Activated CD8-positive, alpha-beta memory T cell treated with anti-CD3 and anti-CD28 coated beads for 4 hours (primary cell): ENCODE measurements at places on chromosomes 1 and 21.

GRCh38 chr21:31929548-31929947 lies 56.7 kb downstream of the HUNK start:
- no peak for DNase-seq

DNA sequence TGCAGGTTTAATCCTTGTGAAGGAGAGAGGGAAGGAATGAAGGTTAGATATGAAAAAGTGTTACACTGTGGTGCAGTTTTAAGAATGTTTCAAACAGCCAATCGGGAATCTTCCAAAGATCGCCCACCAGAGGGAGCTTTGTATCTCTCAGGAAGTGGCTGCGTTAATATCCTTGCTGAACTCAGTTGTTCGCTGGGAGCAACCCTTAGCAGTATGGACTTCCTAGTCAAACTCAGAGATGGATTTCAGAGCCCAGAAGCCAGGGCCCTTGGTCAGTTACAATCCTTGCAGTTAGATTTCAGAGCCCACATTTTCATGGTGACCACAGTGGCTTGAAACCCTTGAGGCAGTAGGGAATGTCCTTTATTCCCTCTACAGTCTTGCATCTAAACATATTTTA lies 136.2 kb downstream of the NTNG1 start:
- no peak for DNase-seq

GRCh38 chr1:30774550-30775432 lies 17.2 kb upstream of the LAPTM5 start:
- DNase-seq: no peak

- DNase-seq: no peak
These were observed 10.2 kb upstream of the CHI3L2 start for GRCh38 chr1:111217183-111217910.

DNA sequence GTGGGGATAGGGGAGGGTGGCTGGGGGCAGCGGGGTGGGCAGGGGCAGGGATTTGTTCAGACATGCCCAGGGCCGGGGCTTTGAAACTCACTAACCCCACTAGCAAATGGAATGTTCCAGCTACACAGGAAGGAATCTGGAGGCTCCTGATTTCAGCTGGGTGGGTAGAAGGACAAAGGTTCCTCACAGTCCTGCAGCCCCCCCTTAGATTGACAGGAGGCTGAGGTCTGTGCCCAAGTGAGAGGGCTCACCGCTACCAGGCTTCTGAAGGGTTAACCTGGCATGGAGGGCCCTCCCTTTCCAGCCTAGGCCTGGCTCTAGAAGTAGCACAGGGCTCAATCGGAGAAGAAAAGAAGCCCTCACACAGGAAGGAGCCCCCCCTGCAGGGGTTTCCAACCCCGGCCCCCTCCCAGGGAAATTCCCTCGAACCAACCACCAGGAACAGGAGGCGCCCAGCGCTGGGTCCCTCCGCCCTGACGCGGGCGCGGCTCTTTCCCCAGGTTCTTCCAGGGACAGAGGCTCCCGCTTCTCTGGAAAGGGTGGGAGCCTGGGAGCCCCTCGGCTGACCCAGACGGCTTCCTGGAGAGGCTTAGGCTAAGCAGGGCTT lies 3.3 kb downstream of the EPHA2 start:
- DNase-seq: no peak

- no peak for DNase-seq
These were observed 19.4 kb downstream of the CLIC6 start for GRCh38 chr21:34688145-34688544.

DNA sequence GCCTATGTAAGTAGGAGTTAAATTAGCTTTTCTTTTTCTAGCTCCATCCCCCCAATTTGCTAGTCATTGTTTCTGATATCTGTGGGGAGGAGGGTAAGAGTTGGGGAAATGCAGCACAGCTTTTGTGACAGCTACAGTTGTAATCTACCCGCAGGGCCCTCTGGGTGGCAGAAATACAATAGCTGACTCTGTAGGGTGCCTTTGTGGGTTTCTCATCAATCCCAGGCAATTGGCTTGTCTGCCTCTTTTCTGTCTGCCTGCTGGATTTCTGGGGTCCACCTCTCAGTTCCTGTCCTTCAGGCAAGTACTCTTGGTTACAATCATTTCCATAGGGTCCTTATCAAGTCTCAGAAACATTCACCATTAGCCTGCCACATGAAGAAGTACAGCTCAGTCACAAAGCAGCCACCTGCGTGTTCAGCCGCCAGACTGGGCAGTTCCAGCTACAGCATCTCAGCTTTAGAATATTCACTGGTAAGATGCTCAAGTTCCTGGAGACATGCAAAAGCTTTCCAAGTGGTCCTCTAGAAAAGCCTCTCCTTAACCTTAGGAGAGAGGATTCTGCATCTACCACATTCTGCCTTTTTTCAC lies 19.2 kb upstream of the SLC44A5 start:
- DNase-seq: no peak

- DNase-seq: no peak
These were observed 12.0 kb upstream of the SLAMF1 start for GRCh38 chr1:160658814-160659193.

DNA sequence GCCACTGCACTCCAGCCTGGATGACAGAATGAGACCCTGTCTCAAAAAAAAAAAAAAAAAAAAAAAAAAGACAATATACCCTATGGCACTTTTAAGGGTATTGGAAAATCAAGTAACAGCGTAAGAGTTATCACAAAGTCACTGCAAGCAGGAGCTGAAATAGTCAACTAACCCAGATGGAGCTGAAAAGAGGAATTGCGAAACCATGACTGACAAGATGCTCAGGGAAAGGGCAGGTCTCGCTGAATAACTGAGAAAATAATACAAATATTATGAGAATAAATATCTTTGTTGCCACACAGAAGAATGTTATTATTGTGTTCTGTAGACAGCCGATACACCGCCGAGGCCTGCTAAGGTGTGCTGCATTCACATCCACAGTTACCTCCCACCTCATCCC lies 17.8 kb downstream of the HLCS start:
- no peak for DNase-seq
